SW 1271 (cell line): ENCODE measurements at places on chromosomes 7 and 10.

GRCh38 chr7:115088893-115089292 is 167.0 kb downstream of the MDFIC start:
- DNase-seq: no peak

- DNase-seq: no peak
Measured at GRCh38 chr10:44216073-44216472, 168.8 kb downstream of the CXCL12 start.

DNA sequence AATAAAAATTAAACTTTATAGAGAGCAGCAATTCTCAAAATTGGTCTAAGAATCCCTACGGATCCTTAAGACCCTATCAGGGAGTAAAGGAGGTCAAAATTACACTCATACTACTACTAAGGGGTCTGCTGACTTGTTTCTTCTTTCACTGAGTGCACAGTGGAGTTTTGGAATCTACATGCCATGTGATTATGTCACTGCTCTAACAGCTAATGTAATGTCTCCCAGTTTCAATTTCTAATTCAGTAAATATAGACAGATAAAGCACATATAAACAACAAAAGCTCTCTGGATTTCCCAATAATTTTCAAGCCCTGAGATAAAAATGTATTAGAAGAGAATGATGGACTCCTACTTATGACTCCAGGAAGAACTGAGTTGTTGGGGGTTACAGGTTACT is 74.6 kb downstream of the WAPL start:
- no peak for DNase-seq

GRCh38 chr10:45463244-45464116 is 89.5 kb downstream of the ALOX5 start:
- no peak for DNase-seq

DNA sequence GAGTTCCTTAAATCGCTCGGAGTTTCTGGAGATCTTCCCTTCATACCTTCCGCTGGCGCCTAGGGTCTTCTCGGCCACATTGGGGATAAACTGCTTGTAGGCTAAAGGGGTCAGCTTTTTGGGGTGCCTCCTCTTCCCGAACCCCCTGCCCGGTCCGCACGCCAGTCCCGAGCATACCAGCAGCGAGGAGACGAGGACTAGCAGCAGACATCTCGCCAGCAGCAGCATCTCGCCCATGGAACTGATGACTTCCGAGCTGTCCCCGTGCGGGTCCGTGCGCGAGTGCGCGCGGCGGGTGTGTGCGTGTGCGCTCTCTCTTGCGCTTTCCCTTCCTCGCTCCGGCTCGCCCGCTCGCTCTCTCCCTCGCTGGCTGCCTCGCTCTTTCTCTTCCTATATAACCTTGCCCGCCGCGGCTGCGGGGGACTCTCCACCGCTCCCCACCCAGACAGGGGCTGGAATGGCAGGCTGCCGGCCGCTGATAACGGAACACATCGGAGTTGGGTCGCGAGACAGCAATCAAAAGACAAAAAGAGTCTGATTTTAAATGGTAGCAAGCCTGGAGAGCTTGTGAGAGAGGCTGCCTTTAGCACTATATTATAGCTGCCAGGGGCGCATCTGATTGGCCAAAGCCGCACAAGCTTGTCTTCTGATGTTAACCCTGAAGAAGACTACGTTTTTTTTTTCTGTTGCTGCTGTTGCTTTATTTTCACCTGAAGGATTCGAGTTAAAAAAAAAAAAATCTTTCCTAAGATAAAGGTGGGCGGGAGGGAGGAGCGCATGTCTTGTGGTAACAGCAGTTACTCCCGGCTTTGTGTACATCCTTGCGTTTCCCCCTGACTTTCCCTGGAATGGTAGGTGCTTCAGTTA is at the start of gene SHH:
TSS of gene SHH (minus strand) at position 569 of the 867 bp plus-strand sequence. CDS start at position 228, 341 bp downstream.
- no peak for DNase-seq

DNA sequence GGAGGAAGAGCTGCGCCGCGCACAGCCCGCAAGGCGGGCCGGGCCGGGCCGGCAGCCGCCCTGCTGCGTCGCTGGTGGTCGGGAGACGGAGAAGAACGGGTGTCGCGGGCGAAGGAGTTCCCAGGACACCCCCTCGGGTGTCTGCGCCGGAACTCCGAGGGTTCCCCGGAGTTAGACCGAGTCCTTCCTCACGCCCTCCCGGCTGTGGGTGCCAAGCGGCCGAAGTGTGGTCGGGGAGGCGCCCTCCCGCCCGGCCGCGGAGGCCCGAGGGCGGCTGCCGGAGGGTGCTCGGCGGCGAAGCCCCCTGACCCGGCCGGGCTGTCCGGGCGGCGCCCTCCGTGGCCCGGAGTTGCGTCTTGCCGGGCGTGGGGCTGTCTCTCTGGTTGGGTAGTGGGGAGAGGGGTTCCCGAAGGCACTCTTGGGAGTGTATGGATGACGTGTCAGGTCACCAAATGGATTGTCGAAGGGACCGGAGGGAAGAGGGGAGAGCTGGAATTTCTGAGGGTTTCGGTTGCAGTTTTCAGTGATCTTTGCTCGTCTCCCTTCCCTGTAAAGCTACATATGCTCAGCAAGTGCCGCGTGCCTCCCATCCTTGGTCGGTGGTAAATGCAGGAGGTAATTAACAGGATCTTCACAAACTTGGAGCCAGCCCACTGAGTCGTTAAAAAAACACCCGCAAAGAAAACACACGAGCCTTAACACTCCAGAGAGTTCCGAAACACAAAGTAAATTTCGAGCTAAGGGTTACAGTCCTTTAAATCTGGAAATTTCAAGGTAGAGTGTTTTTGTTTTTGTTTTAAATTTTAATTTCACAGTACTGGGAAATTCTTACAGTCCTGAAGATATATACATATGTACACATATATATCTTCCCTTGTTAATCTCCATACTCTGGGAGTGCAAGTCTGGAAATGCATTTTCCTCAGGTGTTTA is 871 bp downstream of the ST7 start:
- peak; percentile 44 for DNase-seq

DNA sequence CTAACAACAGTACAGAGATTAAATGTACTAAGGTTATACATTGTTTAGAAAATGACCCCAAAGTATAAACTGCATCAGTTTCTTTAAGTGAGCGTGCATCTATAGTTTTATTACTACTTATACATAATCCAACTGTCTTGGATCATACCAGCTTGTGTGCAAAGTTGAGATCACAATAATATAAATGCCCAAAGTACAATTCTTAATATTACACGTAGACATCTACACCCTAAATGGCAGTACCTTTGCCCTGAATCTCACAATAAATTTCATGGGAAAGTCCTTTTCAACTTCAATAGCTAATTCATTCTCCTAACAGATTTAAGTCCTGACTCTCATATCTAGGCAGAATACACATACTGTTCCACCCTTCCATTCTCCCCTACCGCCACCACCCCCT is 11.8 kb downstream of the SCIN start:
- no peak for DNase-seq

DNA sequence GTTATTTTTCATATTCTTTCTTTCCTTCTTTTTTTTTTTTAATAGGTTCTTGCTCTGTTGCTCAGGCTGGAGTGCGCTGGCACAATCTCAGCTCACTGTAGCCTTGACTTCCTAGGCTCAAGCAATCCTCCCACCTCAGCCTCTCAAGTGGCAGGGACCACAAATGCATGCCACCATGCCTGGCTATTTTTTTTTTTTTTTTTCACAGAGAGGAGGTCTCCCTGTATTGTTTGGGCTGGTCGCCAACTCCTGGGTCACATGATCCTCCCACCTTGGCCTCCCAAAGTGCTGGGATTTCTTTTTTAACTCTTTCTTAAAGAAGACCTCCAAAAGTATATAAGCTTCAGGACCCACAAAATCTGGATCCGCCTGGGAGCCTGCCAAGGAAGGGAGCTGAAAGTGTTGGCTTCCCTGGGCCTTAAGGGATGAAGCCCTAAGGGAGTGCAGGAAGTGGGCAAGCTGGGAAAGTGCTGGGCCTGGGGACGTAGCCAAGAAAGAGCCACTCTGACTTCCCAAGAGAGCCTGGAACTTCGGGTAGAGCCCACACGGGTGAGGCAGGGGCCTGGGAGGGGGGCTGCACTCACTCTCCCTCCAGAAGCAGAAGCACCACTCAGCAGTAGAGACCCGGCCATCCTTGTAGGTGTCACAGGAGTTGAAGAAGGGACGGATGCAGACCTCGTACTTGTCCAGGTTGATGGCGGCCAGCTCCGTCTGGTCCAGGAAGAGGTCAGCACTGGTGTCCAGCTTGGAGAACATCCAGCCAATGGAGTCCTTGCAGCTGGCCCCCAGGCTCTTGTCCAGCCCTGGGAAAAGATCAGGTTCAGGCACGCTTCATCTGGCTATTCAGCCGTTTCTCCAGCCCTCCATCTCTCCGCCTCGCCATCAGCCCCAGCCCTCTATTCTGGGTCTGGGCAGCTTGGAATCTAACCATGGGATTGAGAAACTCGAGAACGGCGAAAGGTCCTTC is 21.8 kb downstream of the SPOCK2 start:
- no peak for DNase-seq

DNA sequence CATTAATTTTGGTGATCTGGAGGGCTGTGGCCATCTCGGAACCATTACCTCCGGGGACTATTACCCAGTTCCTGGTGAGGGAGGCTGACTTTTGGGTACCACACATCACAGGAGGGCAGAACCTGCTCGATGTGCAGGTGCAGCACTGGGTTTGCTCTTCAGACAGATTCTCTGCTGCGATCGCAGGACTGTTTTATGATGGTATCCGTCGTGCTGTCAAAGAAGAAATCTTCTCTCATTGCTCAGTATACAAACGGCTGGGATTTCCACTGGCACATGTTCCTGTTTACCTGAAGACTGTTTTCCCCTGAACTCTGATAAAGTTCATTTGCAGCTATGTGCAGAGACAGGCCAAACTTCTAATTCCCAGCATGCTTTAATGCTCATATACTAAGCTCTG is 27.2 kb upstream of the SHH start:
- DNase-seq: no peak

- no peak for DNase-seq
Measured at GRCh38 chr7:5519515-5519928, 95.9 kb upstream of the TNRC18 start.

DNA sequence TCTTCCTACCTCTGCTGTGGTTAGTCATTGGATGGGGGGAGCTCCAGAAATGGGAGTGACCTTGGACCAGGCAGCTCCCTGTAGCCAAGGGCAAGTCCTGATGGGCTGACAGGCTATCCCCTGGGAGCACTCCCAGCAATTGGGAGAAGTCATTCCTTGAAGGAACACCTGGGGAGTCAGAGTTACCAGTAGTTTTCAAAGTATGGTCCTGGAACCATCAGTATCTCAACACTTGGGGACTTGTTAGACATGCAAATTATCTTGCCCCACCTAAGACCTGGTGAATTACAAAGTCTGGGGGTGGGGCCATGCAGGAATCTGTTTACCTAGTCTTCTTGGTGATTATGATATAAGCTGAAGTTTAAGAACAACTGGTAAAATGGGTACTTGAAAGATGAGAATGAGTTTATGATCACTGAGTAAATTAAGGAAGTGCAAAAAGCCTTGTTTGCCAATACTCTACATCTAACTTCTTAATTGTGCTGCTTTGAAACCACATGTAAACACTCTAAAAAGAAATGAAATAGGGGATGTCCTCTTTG is 287.3 kb upstream of the LRRN3 start:
- DNase-seq: no peak
